ENCODE measurements at places on chromosomes 1 and 21.

DNA sequence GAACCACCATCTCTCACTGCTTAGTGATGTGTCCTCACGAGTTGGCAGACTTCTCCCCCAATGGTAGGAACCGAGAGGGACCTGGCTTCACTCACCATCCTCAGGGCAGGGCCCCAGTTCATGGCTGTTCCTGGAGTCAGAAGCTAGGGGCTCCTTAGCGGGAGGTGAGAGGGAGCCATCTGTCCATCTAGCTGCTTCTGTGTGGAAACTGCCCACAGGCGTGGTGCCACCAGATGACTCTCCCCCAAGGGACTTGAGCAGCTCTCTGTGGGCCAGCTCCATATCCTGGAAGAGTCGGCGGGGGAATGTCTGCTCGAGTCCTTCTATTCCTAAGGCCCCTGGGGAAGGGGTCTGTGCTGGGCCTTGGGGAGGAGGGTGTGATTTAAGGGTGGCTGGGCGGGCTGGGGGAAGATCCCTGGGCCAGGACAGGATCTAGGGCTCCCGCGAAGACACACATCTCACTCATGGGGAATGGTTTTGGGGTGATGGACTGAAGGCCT, 16.3 kb downstream of the LRRC71 start:
- DNase-seq, result no peak

- DNase-seq, result no peak
Measured at GRCh38 chr1:67317803-67318202, 10.1 kb downstream of the IL12RB2 start.

- no peak for DNase-seq
Measured at GRCh38 chr1:30366911-30367310, 356.5 kb downstream of the MATN1 start.

DNA sequence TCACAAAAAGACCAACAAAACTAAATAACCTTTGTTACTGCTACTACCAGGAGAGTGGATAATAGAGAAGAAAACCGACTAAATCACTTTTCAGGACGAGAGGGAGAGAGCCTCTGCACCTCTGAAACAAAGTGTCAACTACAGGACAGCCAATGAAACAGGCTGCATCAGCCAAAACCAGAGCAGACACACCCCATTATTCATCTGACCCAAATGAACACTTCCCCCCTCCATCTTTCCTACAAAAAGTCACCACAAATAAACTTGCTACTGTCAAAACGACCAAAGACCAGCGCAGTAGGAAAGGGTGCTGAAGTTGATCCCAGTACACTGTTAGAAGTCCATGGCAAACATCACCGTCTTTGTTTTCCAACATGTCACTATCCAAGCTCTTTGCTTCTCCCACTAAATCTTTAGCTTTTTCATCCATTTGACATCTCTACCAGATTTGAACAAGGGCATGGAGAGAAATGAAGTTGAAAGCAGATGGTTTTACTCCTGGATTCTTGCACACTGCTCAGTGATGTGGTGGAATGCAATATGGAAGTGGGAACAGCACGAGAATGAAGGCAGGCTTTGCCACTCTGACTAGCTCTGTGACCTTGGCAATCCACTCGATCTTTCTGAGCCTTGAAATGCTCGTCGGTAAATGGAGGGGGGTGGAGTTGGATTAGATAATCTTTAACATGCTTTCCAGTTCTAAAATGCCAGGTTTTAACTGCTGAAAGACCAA, 20.5 kb downstream of the DSTYK start:
- DNase-seq, result no peak

- no peak for DNase-seq
Measured at GRCh38 chr1:1542766-1543705, 2.6 kb upstream of the TMEM240 start.

DNA sequence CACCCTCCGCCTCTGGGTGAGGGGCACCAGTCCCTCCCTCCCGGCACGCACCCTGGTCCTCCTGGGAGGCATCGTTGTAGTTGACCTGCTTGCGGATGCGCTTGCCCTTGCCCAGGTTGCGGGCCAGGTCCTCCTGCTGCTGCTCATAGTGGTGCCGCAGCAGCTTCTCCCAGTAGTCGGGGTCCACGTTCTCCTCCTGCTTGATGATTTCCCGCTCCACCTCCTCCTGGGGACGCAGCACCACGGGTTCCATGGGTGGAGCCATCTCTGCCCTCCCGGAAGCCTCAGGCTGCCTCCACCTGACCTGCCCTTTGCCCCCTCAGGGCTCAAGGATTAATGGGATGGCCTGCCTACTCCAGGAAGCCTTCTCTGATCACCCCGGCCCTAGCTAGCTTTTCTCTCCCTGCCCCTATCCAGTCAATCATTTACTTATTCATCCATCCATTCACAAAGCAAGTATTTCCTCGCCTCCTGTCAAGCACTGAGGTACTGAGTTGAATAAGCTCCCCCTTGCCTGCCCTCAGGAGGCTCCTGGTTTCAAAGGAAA, 53.5 kb downstream of the CHD5 start:
- DNase-seq, result no peak

DNA sequence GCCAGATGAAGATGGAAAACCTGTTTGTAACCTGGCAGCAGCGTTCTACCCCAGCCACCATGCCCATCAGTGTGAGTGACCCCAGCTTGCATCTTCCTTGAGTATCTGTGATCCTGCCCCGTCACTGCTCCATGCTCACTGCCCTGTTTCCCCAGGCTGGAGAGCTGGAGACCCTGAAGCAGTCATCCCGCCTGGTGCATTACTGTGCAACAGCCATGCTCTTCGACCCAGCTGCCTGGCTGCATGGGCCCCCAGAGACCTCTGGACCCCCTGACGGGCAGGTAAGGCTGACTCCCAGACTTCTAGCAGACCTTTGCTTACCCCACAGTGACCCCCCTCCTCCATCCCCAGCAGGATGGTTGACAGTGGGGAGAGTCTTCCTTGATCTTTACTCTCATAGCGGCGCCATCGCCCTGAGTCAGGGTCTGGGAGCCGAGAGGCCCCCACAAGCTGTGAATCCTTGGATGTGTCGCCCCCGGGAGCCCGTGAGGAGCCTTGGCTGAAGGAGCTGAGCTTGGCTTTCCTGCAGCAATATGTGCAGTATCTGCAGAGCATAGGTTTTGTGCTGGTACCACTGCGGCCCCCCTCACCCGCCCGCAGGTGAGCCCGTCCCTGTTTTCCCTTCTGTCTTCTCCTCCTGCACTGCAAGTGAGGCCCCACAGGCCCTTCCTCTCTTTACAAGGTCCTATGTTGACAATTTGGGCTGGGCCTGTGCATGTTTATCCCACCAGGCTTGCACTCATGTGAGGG, 10.4 kb downstream of the HYI start:
- no peak for DNase-seq

- no peak for DNase-seq
Measured at GRCh38 chr1:182383037-182383661, 8.4 kb downstream of the GLUL start.

DNA sequence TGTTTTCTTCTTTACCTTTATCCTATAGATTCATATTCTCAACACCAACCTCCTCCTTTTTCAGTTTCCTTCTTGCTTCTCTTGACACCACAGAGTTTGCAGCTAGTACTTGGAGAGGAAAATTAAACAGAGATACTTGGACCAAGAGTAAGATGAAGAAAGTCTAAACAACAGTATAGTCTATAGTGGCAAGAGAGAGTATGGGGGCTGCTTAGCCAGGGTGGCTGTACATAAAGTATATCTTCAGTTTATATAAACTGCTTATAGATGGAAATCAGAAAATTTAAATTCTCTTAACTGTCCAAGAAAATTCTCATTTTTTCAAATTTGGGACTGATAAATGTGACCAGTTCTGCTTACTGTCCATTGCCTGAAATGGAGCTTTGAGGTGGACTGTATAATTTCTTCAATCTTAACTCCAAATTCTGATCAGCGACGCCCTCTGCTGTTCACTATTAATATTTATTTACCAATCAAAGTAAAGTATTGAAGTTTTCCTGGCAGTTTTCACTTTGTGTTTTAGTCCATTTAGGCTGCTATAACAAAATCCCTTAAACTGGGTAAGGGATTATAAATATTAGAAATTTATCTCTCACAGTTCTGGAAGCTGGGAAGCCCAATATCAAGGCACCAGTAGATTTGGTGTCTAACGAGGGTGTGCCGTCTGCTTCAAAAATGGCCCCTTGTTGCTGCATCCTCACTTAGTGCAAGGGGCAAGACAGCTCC, 14.8 kb upstream of the METTL18 start:
- DNase-seq, result peak; percentile 62

GRCh38 chr1:21576798-21577187, 67.6 kb downstream of the ALPL start:
- DNase-seq, result no peak

DNA sequence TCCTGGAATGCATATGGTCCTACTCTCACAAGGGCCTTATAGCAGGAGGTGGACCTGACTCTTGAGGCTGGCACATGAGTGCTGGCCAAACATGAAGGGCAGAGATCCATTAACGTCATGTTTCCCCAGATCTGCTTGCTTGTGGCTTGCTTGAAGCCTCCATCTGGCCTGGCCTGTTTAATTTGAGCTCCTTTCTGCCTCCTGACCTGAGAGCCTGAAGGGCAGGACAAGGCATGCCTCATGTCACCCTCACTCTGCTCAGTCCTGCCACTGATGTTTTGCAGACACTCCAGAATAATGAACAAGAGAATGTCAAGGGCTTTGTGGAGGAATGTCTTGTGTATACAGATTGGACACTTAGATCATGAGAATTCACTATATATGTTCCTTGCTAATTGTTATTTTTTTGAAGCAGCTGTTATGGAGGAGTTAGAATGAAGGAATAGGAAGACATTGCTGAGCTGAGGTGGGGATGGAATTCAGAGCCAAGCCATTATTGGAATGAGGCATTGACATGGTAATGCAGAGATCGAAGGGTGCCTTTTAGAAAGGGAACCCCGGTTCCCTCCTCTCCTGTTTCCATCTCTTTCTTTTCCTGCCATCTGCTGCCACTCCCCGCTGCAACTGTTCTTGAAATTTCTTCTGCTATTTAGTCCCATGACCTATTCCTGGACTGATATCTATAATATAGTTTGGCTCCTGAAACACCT, 457.0 kb upstream of the PROX1 start:
- no peak for DNase-seq

DNA sequence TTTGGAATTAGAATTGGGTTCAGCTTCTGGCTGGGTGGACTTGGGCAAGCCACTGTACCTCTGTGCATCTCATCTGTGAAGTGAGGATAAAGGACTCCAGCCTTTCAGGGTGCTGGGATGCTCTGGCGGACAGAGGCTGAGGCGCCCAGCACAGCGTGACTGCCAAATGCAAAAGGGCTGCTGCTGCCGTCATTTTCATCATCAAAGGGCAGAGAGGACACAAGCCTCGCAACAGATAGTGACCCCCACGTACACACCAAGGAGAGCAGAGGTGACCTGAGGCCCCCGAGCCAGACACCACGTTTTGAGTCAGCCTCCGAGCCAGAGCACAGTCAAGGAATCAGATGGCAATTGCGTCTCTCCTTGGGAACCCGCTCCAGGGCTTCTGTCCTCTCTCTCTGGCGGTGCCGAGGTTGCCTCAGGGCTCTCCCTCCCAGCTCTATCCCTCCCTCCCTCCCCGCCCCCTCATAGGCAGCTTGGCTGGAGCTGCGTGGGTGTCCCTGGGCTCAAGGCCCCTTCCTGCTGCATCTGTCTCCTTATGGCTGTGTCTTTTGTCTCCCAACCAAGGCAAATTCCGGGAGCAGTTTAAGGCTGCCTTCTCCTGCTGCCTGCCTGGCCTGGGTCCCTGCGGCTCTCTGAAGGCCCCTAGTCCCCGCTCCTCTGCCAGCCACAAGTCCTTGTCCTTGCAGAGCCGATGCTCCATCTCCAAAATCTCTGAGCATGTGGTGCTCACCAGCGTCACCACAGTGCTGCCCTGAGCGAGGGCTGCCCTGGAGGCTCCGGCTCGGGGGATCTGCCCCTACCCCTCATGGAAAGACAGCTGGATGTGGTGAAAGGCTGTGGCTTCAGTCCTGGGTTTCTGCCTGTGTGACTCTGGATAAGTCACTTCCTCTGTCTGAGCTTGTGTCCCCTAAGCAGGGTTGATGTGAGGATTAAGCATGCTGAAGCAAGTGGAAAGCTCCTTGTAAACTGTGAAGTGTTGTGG, 9.0 kb downstream of the HCRTR1 start:
- DNase-seq, result no peak

DNA sequence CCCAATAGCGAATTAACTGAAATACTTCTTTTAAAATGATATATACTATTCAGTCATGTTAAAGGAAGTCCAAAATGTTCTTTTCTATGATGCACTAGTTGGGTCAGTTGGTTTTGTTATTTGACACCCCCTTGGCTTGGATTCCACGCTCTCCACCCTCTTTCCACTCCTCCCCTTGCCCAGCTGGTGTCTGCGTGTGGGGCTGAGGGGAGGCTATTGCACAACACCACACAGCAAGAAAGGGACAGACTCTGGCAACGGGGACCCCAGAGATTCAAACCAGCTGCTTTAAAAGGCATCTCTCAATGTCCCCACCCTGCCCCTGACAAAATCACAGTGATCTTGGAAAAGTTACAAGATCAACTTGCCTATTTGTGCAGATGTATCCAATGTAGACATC, 394.3 kb downstream of the TGFB2 start:
- no peak for DNase-seq

GRCh38 chr1:205774198-205775014, 876 bp downstream of the RAB29 start:
- peak; percentile 58 for DNase-seq

DNA sequence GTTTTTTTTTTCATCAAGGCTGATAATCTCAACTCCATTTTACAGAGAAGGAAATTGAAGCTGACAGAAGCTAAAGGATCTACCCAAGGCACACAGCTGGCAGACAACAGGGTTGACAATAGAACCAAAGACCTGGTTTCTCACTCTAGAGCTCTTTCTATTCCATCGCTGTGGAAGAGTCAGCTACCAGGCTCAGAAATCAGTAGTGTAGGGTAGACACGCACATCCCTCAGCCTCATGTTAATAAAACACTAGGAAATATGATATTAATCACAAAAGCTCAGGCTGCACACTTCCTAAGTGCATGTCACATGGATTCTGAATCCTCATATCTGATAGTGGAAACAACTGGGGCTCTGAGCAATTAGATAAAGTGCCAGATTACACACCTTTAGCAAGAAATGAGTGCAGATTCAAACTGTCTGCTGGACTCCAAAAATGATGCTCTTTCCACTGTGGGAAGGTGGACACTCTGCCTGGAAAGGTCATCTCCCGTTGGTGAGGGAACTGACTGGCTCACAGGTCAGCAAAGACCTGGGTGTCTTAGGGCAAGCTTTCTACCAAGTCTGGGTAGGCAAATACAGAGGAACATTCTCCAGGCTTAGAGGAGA, 139.1 kb downstream of the TGFBR3 start:
- no peak for DNase-seq

DNA sequence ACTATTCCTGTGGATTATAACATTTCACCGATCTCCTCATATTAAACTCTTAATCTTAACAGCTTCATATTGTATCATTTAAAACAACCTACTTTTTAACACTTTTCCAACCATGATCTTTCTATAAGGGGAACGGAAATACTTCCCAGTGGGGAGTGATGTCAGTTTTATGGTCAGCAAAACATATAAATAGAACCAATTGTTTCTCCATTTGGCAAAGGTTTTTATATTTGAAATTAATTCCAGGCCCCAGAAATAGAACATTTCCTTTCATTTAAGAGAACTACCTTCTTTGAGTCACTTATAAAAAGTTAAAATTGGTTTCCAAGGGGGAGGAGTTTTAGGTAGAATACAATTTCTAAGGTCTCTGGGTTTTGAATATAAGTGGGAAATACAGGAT, 189.6 kb downstream of the TGFBR3 start:
- DNase-seq, result no peak

Measured in B cell (primary cell).